ENCODE measurements at places on chromosomes 5 and 9.

DNA sequence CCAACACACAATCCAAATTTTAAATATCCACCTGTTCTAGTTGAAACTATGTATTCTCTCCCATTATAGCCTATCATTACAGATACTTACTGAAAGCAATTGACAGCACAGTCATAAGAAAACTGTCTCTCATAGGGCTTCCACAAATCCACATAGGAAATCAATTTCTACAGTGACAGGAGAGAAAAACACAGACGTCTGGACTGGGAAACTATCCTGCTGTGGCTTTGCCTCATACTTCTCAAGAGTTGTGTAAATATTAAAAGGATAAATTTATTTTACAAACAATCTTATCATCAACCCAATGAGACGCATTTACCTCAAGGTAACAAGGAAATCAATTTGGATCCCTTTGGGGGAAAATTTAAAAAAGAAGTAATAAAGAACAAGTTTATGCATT, 517.5 kb downstream of the EFNA5 start:
- no peak for DNase-seq

- peak; percentile 35 for DNase-seq
Measured at GRCh38 chr9:127862075-127863011, 7.9 kb upstream of the ENG start.

- DNase-seq: no peak
Measured at GRCh38 chr9:4293293-4293941, 6.5 kb downstream of the GLIS3 start.

DNA sequence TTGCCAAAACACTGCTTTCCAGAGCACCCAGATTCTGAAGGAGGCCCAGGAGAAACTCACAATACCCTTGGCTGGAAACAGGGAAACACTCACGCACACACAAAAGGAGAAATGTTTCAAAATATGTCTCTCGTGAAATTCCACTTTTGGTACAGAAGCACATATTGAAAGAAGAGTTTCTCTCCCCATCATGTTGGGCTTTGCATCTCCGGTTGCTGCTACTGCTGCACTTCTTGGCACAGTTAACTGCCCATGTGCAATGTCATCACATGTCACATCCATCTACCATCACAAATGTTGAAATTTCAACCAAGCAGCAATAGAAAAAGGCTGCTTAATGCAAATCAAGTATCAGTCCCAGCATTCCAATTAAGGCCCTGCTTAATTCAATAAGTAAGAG, 72.1 kb downstream of the ABCA1 start:
- DNase-seq: no peak

- DNase-seq: no peak
Measured at GRCh38 chr5:34621277-34622097, 34.6 kb upstream of the RAI14 start.

GRCh38 chr9:100739208-100739607, 161.3 kb downstream of the CAVIN4 start:
- DNase-seq: no peak

DNA sequence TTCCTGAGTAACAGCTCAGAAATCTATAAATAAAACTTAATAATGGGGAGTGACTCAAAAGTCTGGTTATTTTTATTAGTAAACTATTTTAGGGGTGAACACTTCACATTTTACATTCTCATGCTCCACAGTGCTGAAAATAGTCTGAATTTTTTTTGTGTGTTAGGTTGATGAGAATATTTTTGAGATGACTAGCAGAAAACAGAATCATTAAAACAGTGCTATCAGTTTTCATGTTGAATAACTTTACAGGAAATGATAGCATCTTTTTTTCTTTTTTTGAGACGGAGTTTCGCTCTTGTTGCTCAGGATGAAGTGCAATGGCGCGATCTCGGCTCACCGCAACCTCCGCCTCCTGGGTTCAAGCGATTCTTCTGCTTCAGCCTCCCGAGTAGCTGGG, 60.3 kb downstream of the TMC1 start:
- DNase-seq: no peak

DNA sequence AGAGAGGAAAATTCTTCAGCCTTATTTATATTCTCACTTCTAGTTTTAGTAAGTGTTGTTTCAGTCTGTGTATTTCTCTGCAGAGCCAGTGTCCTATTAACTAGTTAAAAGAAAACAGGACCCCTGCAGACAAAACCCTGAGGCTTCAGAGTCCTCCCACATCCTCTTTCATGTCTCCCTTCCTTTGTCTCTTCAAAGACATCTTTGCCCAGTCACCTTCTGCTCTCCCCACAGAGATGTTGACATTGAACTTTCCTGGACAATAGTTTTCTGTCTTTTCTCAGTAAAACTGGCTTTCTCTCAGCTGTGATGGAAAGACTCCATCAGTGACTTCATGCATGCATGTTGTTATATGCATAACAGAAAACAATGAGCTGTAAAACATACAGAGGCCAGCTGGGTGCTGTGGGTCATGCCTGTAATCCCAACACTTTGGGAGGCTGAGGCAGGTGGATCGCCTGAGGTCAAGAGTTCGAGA, 20.2 kb downstream of the GRAMD2B start:
- no peak for DNase-seq

DNA sequence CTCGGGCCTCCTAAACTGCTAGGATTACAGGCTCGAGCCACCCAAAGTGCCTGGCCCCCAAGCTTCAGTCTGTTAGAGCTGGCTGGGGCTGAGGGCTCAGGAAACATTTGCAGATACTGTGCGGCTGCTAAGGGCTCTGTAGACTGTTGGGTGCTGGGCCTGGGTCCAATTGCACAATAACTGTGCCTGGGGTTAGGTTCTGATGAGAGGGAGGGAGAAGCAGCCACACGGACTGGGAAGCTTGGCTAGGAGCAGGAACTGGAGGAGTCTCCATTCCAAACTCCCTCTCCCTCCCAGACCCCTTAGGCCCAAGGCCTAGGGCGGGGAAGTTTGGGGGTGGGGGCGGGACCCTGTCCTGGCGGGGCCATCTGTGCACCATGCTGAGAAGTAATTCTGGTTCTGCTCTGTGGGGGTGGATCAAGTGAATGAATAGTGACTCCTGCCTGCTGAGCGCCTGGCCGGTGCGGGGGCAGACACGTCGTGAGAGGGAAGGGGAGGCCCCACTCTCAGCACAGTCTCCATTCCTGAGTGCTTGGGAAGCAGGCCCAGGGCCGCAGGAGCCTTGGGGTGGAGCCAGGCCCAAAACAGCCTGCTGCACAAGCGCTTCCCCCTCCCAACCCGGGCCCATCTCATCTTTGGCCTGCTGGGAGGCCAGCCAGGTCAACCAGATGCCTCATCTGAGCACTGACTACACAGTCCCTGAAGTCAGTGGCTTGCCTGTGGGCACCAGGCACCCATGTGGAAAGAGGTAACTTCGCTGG, 1.5 kb downstream of the ASS1 start:
- DNase-seq: no peak

DNA sequence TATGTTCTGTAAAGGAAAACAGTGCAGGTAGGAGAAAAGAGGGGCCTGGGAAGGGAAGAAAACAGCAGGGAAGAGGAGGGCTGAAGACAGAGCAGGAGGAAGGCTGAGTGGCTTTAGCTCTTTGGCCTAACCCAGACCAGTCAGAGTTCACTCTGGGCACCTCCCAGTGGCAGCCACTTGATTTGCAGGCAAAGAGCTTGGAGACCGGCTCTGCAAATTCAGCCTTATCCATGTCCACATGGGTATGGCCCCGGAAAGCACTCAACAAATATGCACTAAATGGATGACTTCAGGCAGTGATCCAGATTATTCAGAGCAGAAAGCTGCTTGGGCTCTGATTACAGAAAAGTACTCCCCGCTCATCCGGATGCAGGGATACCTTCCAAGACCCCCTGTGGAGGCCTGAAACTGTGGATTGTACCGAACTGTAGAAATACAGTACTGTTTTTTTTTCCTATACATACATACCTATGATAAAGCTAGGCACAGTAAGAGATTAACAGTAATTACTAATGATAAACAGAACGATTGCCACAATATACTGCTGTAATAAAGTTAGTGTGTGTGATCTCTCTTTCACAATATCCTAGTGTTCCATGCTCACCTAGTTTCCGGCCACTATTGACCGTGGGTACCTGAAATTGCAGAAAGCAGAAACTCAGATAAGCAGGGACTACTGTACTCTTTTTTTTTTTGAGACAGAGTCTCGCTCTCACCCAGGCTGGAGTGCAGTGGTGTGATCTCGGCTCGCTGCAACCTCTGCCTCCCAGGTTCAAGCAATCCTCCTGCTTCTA, 4.6 kb upstream of the RNU6ATAC start:
- DNase-seq: no peak

DNA sequence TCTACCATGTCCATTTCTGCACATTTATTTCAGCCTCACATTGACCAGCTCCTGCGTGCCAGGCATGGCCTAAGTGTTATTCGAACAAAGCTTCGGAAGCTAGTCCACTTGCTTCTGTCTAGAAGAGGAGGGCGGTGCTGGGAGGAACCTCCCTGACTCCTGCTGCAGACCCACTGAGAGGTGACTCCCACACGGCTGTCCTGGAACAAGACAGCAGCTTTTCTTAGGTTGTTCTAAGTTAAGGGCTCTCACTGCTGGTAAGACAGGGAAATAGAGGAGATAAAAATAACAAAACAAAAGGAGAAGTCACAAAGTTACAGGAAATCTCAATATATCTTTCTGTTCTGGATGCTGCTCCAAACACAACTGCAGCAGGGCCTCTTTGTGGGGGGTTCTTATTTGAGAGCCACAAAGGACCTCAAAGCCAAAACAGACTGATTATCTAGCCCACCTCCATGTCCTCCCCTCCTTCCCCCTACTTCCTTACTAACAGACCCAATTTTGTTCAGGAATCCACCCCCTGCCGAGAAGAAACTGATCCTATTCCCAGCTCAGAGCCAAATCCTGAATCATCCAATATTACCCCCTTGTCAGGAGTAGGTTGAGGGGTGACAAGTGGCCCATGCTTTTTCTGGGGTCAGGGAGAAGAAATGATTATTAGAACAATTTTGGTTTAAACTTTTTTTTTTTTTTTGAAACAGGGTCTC, 28.4 kb upstream of the KCNIP1 start:
- no peak for DNase-seq

GRCh38 chr9:34662526-34663302, at the start of gene CCL27:
TSS of gene CCL27 (minus strand) at chr9:34662657. CDS start at chr9:34662633, 24 bp downstream.
- DNase-seq: no peak

DNA sequence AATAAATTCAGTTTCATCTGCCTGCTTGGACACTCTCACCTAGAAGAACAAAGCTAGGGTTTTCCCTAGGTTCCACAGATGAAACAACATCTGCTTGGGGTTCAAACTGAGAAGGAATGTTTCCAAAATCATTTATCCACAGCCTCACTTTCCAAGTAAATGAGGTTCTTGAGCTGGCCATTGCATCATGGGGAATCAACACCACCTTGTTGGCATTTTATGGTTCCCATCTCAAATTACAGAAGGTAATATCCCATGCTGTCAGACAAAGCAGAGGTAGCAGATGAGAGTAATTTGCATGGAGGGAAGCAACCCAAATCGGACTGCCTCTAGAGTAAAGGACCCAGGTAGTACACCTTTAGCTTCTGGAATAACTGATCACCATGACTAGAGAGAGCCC, 10.5 kb upstream of the NR4A3 start:
- no peak for DNase-seq

GRCh38 chr9:131246618-131247017, 29.7 kb downstream of the FAM78A start:
- no peak for DNase-seq

DNA sequence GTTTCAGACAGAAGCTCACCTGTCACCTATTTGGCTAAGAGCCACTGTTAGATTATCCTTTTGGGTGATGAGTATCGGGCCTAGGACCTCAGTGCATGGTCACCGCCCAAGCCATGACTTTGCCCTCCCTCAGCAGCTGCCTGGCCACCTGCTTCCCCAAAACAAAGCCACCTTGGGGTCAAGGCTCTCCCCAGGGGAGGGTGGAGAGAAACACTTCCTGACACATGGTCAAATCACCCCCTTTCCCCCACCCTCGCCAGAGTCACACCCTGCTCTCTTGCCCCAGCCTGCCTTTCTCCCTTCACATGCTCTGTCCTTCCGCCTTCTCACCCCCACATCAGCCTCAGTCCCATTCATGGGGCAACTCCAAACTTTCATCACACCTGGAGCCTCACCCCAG, 1.7 kb upstream of the HBEGF start:
- DNase-seq: no peak

DNA sequence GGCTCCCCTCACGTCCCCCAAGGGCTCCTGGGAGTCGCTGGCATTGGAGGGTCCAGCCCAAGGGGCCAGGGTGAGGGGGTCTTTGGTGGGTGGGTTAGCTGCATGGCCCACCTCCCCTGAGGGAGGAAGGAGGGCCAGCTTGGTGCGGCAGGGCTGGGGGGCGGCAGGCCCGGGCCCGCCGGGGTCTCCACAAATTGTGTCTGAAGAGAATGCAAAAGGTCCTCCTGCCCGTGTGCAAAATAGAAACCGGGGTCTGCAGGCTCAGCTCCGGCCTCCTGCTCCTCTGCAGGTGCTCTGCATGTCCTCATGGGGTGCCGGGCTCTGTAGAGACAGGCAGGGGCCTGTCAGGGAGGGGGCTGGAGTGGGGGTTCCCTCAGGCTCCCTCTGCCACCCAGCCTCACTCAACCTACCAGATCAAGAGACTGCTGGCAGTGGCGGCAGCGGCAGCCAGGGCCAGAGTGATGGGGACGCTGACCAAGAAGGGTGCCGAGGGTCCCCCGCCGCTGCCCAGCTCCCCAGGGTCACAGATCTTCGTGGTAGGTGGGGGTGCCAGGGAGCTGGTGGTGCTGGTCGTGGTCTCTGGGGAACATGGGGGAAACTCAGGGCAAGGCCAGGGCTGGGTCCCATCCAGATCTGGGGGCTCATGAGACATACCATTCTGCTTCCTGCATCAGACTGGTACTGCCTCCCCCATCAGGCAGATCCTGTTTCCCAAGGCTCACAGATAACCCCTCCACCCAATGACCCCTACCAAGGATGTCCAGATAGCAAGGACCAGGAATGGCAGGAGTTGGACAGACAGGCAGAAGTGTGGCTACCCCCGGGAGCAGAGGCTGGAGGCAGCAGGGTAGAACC, 29.2 kb upstream of the ENHO start:
- DNase-seq: no peak

- no peak for DNase-seq
Measured at GRCh38 chr5:122772446-122772845, 2.4 kb upstream of the SNX2 start.

GRCh38 chr5:113507601-113508000, 5.9 kb upstream of the YTHDC2 start:
- no peak for DNase-seq

- no peak for DNase-seq
Measured at GRCh38 chr5:154298065-154298464, 107.5 kb downstream of the GALNT10 start.

GRCh38 chr5:107646418-107646817, 24.3 kb downstream of the EFNA5 start:
- no peak for DNase-seq

GRCh38 chr9:122192914-122193525, 33.3 kb downstream of the MORN5 start:
- DNase-seq: no peak

DNA sequence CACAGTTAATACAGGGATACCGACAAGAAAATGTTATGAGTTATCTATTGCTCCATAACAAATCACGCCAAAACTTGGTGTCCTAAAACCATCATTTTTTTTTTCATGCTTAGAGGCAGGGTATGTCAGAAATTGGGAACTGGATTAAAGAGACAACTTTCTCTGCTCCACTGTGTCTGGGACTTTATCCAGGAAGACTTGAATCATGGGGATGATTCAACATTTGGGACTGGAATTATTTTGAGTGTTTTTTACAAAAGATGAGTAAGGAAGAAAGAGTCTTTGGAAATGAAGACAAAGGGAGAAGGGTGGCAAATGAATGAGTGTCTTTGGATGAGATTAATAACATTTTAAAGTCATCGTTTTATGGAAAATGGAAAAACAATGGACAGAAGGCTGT, 1883.7 kb upstream of the C9orf72 start:
- DNase-seq: no peak
